Vagina (tissue), 2 donors: ENCODE measurements at places on chromosomes 1 and 21.

- DNase-seq, result no peak
Measured at GRCh38 chr1:178918308-178918707, 47.4 kb upstream of the ANGPTL1 start.

DNA sequence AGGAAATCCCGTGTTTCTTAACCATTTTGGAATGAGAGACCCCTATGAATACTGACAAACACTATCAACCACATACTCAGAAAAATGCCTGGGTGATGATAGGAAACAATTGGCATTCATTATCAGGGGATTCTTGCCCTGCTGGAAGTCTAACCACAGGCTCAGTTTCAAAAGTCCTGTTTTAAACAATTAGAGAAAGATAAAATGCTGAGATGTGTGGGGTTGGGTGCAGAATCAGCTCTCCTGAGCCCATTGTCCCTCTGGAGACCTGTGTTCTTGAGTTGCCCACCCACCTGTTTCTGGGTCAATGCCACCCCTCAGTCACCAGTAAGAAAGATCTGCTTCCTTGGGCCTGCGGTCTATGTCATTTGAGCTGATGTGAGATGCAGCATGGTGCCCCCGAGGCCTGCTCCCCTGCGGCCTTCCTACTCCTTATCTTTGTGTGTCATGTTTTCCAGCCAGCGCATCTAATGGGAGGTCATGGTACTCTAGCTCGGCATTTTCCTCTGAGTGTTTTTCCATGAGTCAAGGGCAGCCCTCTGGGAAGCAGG is 130.3 kb upstream of the PLXNA2 start:
- DNase-seq, result no peak

GRCh38 chr1:92026806-92027205 is 3.0 kb upstream of the EPHX4 start:
- DNase-seq, result no peak

DNA sequence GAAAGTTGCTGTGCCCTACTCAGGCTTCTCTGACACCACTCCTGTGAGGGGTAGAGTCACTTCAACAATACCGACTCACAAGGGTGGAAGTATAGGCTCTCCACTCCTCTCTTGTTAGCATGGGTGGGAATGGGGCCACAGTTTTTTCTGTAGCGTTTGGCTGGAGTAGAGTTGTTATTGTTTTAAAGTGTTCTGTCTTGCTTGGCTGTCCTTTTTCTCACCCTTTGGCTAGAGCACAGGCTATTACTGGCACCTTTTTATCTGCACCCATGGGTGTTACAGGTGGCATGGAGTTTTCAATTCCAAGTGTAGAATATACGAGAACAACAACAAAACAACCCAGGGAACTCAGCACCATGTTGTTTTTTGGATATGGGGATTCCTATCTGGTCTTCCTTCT is 74.3 kb upstream of the CD5L start:
- DNase-seq, result no peak

DNA sequence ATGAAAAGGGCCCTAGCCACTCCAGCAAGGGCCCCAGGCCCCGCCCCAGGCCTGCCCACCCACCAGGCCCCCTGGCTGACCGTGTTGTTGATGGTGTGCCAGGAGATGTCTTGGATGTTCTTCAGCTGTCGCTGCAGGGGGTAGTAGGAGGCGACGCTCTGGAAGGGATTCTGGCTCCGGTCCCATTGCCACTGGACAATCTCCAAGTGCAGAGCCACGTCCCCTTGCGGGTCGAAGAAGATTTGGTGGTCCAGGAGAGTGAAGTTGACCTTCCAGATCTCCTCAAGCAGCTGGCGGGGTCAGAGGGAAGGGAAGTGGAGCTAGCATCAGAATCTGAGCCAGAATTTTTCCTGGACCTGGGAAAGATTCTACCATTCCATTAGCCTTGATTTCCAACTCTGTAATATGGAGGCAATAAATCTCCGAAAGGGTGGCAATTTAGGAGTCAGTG is 10.2 kb downstream of the TAS1R2 start:
- DNase-seq, result no peak

DNA sequence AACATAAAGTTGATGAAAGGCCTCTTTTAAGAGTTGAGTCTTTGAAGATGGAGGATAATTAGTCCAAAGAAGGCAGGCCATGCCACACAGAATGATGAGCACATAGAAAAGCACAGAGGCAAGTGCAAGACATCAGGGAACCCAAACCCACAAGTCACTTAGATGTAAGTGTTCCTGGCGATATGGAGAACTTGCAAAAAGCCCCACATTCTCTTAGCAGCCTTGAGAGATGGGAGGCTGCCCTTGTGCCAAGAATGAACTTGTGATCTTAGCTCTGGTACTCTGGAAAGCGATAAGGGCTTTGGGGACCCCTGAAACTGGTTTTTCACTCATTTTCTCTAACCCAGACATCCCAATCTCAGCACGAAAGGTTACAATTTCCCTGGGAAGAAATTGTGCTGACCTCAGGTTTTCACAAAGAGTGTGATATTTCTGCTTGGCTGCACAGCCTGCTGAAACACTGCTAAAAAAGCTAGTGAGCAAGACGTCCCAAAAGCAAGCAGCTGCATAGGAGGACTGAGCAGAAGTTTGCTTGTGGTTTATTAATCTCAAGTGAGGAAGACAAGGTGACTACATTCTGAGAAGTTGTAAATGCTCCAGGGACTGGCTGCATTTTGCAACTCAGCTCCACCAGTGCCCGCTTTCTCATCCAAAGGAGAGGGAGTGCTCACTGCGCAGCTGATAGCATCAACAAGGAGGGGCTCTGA is 496.9 kb upstream of the CAMK1G start:
- DNase-seq, result no peak

DNA sequence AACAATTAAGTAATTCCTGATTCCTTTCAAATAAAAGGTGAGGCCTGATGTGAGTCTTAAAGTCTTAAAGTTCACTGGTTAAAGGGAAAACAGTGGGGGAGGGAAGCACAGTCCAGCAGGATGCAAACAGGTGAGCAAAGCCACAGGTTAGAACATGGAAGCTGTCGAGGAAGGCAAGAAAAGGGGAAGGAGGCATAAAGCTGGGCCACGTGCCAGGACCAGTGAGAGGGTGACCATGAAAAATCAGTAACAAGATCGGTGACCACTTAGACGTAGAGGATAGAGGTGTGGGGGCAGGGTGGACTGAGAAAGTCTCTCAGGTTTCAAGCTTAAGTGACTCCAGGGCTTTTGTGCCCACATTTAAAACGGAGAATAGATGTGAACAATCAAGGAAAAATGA is 231.3 kb downstream of the SETD4 start:
- DNase-seq, result no peak

DNA sequence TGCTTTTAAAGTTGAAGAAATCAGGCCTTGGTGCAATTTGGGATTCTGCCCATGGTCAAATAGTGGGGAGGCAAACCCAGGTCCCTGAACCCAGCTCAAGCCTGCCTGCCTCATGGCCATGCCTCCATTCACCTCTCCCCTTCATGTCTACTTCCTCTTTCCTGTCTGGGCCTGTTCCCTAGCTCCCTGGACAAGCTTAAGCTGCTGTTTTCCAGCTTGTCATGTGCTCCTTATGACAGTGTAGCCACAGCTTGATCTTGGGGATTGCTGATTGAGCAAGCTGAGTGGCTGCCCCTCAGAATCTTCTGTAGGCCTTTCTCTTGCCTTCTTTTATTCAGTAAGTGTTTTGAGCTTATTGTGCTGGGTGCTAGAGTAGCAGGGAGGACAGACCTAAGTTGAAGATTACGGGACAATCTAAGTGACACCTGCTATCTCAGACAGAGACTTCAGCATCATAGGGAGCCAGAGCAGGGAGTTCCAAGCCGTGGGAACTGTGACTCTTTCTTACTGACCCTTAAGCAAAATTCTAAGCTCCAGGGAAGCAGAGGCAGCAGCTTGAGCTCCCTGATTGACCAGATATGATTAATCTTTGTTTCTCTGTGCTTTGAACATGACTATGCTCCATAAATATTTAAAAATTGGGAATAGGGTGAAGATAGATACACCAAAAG is 520 bp upstream of the MR1 start:
- DNase-seq, result no peak

GRCh38 chr1:192866241-192866868 is 57.5 kb downstream of the RGS2 start:
- no peak for DNase-seq

GRCh38 chr1:229859026-229859425 is 208.0 kb upstream of the GALNT2 start:
- no peak for DNase-seq

DNA sequence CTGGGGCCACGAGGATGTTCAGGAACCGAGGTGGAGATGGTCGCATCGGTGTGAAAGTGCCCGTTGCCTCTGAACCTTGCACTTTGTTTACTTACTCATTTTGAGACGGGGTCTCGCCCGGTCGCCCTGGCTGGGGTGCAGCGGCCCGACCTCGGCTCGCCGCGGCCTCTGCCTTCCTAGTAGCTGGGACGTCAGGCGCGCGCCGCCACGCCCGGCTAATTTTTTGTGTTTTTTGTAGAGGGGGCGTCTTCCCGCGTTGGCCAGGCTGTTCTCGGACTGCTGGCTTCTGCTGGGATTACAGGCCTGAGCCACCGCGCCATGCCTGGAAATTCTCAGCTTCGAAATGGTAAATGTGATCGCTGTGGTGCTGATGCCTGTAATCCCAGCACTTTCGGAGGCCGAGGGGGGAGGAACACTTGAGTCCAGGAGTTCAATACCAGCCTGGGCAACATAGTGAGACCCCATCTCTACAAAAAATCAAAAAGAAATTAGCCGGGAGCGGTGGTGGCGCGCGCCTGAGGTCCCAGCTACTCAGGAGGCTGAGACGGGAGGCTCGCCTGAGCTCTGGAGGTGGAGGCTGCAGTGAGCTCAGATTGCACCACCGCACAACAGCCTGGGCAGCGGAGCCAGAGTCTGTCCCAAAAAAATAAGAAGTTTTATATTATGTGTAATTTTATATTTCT is 684 bp upstream of the MRPL20 start:
- no peak for DNase-seq

- DNase-seq, result no peak
Measured at GRCh38 chr1:190739926-190740325, 262.3 kb upstream of the BRINP3 start.

DNA sequence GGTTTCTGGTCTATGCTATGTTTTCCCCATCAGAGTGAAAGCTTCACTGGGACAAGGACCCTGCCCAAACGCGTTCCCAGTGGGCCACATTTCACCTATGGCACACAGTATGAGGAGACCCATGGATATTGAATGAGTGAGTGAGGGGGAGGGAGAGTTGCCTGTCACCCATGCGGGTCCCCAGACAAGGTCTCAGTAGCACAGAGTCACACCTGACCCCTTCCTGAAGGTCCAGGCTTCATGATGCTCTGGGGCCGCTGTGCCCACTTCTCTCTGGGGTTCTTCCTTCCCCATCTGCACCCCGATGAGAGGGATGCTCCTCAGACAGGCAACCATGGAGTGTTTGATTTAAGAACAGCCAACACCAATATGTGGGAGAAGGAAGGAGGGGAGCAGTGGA is 72.3 kb upstream of the CSF3R start:
- DNase-seq, result no peak

- no peak for DNase-seq
Measured at GRCh38 chr1:219292341-219292740, 118.7 kb downstream of the LYPLAL1 start.

DNA sequence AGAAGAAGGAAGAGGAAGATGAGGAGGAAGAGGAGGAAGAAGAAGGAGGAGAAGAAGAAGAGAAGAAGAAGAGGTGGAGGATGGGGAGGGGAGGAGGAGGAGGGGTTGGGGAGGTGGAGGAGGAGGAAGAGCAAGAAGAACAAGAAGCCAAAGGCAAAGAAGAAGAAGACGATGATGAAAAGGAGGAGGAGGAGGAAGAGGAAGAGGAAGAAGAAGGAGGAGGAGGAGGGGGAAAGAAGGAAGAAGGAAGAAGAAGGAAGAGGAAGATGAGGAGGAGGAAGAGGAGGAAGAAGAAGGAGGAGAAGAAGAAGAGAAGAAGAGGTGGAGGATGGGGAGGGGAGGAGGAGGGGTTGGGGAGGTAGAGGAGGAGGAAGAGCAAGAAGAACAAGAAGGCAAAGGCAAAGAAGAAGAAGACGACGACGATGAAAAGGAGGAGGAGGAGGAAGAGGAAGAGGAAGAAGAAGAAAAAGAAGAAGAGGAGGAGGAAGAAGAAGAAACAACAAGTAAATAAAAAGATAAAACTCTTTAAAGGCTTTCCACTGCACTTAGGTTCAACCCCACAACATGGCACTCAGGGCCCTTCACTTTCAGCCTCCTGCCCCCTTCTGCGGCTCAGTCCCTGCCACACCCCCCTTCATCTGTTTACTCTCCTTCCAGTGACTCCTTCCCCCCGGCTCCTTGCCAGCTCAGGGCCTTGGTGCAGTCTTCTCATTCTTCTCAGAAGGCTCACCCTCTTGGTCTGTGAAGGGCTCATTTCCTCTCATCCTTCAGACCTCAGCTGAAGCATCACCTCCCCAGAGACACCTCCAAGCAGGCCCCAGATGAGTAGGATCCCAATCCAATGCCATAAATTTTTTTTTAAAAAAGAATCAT is 114.0 kb downstream of the KCNN3 start:
- no peak for DNase-seq
